ENCODE measurements at places on chromosomes 11 and 22.

DNA sequence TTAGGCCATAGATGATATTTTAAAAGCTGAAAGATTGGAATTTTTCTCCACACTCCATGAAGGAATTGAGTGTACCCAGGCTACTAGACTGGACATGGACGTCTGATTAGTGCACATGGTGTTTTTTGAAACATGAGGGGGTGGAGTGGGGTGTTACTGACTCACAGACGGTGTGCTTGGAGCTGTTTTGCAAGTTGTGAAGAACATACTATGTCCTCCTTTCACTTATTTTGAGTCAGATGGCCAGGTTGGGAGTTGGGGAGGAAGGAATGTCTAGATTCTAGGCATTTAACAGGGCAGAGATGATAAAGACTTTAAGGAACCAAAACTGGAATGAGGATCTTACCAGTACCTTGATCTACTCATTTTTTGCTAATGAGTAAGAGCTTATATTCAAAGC is 158.1 kb upstream of the MTNR1B start:
- no peak for DNase-seq

- peak; percentile 75 for DNase-seq
Measured at GRCh38 chr11:102287964-102288724, 29.1 kb upstream of the BIRC3 start.

GRCh38 chr22:38172832-38173640 is 8.6 kb downstream of the PLA2G6 start:
- DNase-seq: no peak

DNA sequence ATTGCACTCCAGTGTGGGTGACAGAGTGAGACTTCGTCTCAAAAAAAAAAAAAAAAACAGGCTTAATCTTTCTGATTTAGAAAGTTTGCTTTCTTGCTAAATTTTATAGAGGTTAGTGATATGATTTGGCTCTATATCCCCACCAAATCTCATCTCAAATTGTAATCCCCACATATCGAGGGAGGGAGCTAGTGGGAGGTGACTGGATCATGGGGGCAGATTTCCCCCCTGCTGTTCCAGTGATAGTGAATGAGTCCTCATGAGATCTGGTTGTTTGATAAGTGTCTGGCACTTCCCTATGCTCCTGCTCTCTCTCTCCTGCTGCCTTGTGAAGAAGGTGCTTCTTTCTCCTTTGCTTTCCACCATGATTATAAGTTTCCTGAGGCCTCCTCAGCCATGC is 90.9 kb downstream of the OSBP2 start:
- no peak for DNase-seq

DNA sequence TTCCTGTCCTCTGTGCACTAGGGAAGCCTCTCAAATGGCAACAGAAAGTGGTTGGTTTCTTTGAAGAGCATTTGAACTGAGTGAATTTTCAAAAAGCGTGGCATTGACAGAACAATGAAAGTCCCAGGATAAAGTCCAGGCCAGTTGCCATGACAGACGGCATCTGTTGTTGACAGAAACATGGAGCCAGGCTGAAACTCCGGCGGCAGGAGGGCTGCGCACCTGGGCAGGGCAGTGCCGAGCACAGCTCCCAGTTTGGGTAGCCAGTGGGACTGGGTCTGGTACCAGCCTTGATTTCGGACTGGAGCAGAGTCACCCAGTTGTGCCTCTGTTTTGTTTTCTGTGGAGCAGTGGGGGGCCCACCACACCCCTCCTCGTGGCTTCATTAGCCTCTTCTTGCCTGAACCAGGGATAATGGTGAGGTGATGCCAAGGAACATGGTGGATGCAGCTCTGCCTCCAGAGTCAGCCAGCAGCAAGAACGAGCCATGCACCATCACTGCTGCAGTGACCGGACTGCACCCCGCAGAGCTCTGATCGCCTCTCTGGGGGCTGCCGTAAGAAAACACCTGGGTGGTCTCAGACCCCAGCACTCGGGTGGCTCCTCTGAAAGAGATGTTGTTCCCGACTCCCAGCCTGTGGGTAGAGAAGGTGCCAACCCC is 9.8 kb upstream of the SEPTIN5 start:
- DNase-seq: no peak

GRCh38 chr22:25021409-25021808 is 68.9 kb downstream of the KIAA1671 start:
- DNase-seq: no peak

DNA sequence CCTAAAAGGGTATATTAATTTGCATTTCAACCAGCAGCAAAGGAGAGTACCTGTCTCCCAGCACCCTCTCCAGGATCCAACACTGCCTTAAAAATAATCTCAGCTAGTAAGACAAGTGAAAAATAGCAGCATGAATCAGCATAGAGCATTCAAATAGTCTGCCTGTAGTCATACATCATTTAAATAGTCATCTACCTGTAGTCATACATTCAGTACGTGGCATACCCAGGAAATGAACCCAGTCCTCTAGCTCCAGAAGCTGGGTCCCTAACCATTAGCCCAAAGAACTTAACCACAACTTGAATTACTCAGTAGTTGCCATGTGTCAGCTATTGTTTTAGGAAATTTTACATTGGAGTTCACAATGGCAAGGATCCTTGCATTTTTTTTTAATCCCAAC is 9.3 kb downstream of the TENM4 start:
- no peak for DNase-seq

DNA sequence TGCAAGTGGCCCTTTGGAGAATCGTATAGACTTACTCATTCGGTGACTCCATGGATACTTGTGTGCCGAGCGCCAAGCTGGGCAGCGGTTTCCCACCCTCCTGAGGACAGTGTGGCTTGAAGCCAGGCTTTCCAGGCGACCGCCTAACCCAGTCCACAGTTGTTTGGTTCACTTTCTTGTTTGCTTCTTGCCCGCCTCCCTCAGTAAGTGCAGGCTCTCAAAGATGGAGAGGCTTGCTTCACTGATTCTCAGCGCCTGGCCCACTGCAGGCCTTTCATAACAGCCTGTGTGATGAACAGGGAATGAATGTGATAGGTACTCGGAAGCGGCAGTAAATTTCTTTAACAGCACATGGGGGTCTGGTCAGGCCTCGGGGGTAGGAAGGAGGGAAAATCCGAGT is 11.2 kb upstream of the MDK start:
- no peak for DNase-seq

DNA sequence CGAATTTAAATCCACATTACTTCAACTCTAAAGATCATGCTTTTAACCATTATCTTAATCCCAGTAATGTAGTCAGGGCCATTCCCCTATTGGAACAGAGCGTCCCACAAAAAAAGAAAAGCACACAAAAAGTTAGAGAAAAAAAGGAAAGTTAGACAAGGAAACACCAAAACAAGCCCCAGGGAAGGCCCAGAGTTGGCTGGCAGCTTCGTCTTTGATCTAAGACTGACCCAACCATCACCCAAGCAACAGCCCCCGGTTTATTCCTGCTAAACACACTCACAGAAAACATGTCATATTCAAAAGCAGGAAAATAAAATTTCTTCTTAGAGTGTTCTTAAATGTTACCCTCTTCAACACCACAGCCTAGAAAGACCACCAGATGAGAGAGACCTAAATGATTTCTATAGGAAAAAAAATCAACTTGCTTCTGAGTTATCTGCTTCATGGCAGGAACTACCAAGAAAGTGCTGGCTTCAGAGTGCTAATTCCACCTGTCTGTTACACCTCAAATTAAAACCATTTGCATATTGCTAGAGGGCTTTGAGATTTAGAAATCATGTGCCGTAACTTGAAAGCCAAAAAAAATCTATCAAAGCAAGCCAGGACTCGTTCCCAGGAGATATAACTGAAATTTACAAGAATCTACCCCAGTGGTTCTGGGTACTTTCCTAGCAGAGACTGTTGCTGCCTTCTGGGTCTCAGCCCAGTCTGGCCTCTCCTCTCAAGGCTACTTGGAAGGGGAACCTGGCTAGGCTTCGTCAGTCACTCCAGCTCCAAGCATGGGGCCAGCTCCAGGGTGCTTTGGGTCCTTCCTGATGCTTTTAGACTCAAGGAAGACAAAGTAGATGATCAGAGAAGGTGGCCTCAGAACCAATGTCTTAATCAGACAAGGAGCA is 31.2 kb downstream of the POU2AF3 start:
- no peak for DNase-seq

DNA sequence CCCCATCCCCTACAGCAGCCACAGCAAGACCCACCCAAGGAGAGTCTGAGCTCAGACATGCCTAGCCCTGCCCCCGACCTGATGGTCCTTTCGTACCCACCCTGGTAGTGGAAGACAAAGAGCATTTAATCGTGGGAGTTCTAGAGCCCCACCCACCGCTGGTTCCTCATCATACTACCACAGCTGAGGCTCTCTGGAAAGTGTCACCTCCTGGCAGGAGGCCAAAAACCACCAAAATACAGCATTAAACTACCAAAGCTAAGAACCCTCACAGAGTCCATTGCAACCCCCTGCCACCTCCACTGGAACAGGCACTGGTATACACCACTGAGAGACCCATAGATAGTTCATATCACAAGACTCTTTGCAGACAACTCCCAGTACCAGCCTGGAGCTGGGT is 311.1 kb downstream of the TENM4 start:
- no peak for DNase-seq

- DNase-seq: no peak
Measured at GRCh38 chr22:20563466-20563906, 56.1 kb downstream of the MED15 start.

GRCh38 chr11:27839226-27839913 is 139.1 kb upstream of the BDNF start:
- no peak for DNase-seq

GRCh38 chr11:27908621-27909020 is 199.3 kb downstream of the KIF18A start:
- DNase-seq: no peak

GRCh38 chr11:96303980-96304379 is 39.0 kb downstream of the MAML2 start:
- no peak for DNase-seq

- DNase-seq: peak; percentile 64
Measured at GRCh38 chr11:95337175-95337957, 106.4 kb upstream of the SESN3 start.

- DNase-seq: no peak
Measured at GRCh38 chr11:70001246-70001645, 76.9 kb upstream of the ANO1 start.

DNA sequence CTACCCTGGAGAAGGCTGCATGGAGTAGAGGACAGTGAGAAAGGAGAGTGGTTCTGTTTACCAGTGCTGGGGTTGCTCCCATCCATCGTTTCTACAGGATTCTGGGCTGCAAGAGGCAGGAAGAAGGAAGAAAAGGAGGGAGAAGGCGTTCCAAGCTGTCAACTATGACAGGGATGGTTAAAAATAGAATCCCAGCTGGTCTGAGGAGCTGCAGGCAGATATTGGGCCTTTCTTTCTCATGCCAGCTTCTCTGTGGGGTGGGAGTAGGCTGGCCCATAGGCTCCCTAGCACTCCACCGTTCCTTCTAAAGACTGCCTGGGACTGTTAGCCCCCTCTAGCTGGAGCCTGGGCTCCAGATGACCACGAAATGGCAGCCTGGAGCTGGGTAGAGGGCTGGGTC is 13.6 kb downstream of the CCKBR start:
- DNase-seq: no peak

- DNase-seq: no peak
Measured at GRCh38 chr11:62669420-62670161, 1.9 kb upstream of the UQCC3 start.

- DNase-seq: no peak
Measured at GRCh38 chr11:6258571-6259081, 1.0 kb upstream of the CCKBR start.

DNA sequence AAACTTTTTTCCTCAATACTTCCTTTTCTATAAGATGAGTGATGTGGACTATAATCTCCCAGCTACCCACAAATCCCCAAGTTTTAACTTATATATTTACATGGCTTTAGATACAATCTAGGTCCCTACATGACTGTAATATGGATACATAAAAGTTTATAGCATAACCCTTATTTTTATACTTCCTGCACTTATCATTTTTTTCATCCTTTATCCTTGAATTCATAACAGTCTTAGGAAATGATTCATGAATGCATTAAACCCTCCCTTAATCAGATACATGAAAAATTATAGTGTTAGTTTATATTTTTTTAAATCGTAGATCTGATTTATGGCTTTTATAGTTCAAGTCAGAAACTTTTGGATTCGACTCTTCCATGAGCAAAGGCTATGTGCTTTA is 195.8 kb downstream of the MAML2 start:
- no peak for DNase-seq

GRCh38 chr11:110991661-110992355 is 253.7 kb upstream of the POU2AF2 start:
- no peak for DNase-seq

DNA sequence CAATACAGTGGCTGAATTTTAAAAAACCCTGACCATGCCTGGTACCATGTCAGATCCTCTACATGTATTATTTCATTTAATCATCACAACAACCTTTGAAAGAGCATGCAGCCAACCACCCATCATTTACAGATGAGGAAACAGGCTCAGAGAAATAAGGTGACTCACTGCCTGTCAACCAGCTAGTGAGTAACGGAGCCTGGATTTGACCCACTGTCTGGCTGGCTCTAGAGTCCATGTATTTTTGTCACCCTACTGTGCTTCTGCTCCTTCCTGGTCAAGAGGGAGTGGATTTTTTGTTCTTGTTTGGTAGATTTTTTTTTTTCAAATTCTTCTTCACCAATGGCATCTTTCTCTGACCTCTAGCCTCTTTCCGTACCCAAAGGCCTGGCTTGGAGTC is 77.4 kb downstream of the CWC15 start:
- no peak for DNase-seq
